ENCODE measurements at places on chromosomes 7 and 10.
A peak's percentile ranks its signal among the peaks of the same experiment; 100 is the strongest.

GRCh38 chr10:63197344-63198092, 64.4 kb downstream of the NRBF2 start:
- no peak for DNase-seq
- H3K4me3 ChIP-seq, result no peak overlapping the region
- H3K4me1 ChIP-seq, result no peaks in the 10 kb centered on the region

GRCh38 chr10:79048639-79049550, 19.9 kb upstream of the ZMIZ1 start:
- H3K4me1 ChIP-seq, result peaks cover 9% of the 10 kb centered on the region
- H3K27me3 ChIP-seq, result peaks cover 13% of the 10 kb centered on the region
- H3K27ac ChIP-seq, result no peak overlapping the region
- no peak for DNase-seq

DNA sequence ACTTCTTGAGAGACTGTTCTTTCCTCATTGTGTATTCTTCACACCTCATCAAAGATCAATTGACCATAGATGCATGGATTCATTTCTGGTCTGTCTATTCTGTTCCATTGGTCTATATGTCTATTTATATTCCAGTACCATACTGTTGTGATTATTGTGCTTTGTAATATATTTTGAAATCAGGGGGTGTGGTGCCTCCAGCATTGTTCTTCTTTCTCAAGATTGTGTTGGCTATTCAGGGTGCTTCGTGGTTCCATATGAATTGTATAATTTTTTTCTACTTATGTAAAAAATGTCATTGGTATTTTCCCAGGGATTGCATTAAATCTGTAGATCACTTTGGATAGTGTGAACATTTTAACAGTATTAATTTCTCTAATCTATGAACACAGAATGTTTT, 106.5 kb downstream of the EPC1 start:
- no peak for DNase-seq
- H3K4me3 ChIP-seq, result no peak overlapping the region
- no peaks in the 10 kb centered on the region for H3K4me1 ChIP-seq
- H3K27me3 ChIP-seq, result no peaks in the 10 kb centered on the region
- no peak overlapping the region for H3K27ac ChIP-seq

- peak; percentile 70 for DNase-seq
- H3K4me3 ChIP-seq, result peak overlapping the region; percentile 52
- peaks cover 21% of the 10 kb centered on the region for H3K4me1 ChIP-seq
- no peaks in the 10 kb centered on the region for H3K27me3 ChIP-seq
Observed at GRCh38 chr7:99392659-99393354, 15.6 kb downstream of the PDAP1 start.

DNA sequence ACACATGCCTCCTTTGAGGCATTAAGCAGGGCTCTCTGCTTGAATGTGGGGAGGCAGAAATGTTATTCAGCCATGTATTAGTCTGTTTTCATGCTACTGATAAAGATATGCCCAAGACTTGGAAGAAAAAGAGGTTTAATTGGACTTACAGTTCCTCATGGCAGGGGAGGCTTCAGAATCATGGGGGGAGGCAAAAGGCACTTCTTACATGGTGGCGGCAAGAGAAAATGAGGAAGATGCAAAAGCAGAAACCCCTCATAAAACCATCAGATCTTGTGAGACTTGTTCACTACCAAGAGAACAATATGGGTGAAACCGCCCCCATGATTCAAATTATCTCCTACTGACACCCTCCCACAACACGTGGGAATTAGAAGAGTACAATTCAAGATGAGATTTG, 37.9 kb downstream of the ST7 start:
- DNase-seq, result no peak
- no peak overlapping the region for H3K27ac ChIP-seq
- peaks cover 3% of the 10 kb centered on the region for H3K4me1 ChIP-seq
- no peaks in the 10 kb centered on the region for H3K27me3 ChIP-seq
- no peak overlapping the region for H3K4me3 ChIP-seq

- H3K27me3 ChIP-seq, result peaks cover 3% of the 10 kb centered on the region
- no peak overlapping the region for H3K4me3 ChIP-seq
- no peak overlapping the region for H3K27ac ChIP-seq
- no peaks in the 10 kb centered on the region for H3K36me3 ChIP-seq
- DNase-seq, result no peak
Observed at GRCh38 chr10:1400101-1401070, 336.9 kb downstream of the ADARB2 start.

GRCh38 chr10:31836569-31837406, 91.8 kb downstream of the ARHGAP12 start:
- no peak overlapping the region for H3K4me3 ChIP-seq
- peak; percentile 48 for DNase-seq
- H3K36me3 ChIP-seq, result peaks cover 47% of the 10 kb centered on the region
- H3K4me1 ChIP-seq, result no peaks in the 10 kb centered on the region

DNA sequence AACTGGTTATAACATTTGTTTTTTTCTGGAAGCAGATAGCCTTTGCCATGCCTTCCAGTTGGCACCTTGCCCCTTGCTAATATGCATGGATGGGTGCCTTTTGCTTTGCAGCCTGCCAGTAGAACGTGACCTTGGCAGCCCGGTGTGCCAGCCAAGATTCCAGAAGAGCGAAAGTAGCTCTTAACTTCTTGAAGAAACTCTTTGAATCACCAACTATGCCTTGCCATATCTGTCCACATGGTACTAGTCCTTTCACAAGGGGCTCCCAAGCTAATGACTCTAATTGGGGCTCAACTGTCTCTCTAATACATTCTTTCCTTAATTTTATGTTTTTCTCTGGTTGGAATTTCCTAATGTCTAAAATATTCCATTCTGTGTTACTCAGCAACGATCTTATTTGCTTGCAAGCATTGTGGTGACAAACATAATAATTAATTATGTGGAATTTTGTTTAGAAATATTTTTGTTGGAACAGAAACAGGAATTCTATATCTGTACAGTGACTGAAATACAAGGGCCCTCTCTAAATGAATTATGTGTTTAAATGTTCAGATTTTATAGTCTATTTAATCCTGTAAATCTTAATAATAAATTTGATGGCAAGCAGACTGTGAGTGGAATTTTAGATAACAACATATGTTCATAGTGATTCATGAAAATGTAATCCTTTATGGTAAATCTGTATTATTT, 45.8 kb downstream of the HDAC9 start:
- H3K4me1 ChIP-seq, result peaks cover 5% of the 10 kb centered on the region
- DNase-seq, result peak; percentile 41
- H3K36me3 ChIP-seq, result peaks cover 3% of the 10 kb centered on the region
- H3K27me3 ChIP-seq, result no peaks in the 10 kb centered on the region

- H3K4me1 ChIP-seq, result no peaks in the 10 kb centered on the region
- no peaks in the 10 kb centered on the region for H3K36me3 ChIP-seq
- H3K4me3 ChIP-seq, result no peak overlapping the region
- DNase-seq, result no peak
- no peak overlapping the region for H3K27ac ChIP-seq
Observed at GRCh38 chr10:71001470-71001869, 113.1 kb upstream of the PCBD1 start.

Data from mesenchymal stem cell (in vitro differentiated cells and primary cell).